Fibroblast of skin of right biceps (primary cell): ENCODE measurements at places on chromosomes 16 and 17.

- no peak for DNase-seq
Measured at GRCh38 chr16:11585460-11586377, 1.0 kb downstream of the LITAF start.

DNA sequence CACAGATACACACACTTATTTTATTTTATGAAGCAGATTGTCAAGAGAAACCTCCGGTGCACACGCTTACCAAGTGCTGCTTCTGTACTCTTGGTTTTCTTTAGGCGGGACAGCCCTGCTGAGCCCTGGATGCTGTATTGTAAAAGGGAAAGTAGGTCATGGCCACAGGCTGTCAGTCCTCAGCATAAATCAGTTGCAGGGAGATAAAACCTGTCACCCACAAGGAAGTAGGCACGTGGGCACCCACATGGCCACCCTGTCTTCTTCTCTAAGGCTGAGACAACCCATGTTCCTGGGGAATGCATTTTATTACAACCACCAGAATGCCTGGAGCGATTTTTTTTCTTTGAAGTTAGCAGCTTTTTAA is 59.3 kb downstream of the ASIC2 start:
- peak; percentile 2 for DNase-seq

- no peak for DNase-seq
Measured at GRCh38 chr16:88872650-88873331, 6.3 kb upstream of the PABPN1L start.

DNA sequence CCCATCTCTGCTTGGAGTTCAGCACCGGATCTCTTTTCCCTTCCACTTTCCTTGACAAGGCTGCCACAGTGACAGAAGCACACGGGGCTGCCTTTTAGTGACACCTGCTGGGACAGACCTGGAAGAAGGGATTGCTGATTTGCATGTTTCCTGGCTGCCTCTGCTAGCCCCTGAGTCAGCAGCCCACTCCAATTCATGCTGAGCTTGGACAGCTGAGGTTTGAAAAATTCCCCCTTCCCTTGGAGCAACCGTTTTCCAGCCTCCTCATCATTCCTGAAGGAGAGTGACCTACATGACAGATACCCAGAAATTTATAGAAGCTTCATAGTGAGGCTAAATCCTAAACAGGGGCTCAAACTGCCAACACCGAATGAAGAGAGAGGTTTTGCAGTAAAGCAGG is 18.8 kb upstream of the RBL2 start:
- no peak for DNase-seq

GRCh38 chr17:2282297-2282873 is 21.2 kb downstream of the SMG6 start:
- peak; percentile 83 for DNase-seq

DNA sequence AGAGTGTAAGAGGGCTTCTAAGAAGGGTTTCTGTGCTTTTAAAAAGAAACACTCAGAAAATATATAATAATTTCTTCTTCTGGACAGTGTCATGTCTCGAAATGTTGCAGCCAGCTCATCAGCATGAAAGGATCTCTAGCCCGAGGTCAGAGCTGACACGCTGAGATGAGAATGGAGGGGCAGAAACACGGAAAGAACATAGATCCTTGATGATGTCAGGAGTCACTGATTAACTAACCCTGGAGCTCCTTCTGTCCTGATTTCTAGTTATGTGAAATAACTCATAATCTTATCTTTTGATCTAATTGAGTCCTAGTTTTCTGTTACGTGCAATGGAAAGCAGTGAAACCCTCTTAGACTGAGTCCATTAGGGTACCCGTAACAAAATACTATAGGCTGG is 10.3 kb upstream of the TOX3 start:
- no peak for DNase-seq

- no peak for DNase-seq
Measured at GRCh38 chr17:49890077-49890821, 42.4 kb upstream of the TAC4 start.

GRCh38 chr16:28891964-28892890 is 13.9 kb downstream of the ATP2A1 start:
- no peak for DNase-seq

DNA sequence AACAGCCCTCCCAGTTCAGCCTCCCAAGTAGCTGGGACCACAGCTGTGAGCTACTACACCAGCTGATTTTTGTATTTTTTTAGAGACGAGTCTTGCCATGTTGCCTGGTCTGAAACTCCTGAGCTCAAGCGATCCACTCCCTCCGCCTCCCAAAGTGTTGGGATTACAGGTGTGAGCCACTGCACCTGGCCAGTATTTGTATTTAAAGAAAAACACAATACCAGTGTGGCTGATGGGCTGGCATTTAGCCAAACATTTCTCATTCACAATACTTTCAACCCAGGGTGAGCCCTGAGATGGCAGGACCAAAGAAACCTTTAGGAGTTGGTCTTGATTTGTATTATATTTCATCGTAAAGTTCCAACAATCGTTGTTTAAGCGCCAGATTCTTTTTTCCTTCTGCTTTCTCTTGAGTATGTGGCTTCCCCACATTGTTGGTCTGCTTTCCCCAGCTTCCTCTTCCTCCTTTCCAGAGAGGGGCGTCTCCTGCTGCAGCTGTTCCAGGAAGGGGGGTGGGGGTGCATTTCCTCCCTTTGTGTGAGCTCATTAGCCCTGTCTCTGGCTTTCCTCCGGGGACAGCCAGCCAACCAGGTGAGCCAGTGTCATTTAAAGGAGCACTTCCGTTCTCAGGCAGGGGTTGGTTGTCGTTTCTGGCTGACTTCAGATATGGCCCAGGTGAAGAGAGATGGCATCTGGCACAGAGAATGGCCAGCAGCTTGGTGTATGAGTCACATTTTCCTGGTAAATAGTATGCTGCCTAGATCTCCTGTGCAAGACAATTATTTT is 79.9 kb downstream of the GPRC5B start:
- DNase-seq = no peak

- DNase-seq = no peak
Measured at GRCh38 chr16:56874800-56875199, 9.8 kb downstream of the SLC12A3 start.

GRCh38 chr17:13154398-13154797 is 136.6 kb upstream of the ELAC2 start:
- DNase-seq = peak; percentile 74

GRCh38 chr17:77326076-77326591 is 185.4 kb downstream of the SEC14L1 start:
- DNase-seq = no peak

DNA sequence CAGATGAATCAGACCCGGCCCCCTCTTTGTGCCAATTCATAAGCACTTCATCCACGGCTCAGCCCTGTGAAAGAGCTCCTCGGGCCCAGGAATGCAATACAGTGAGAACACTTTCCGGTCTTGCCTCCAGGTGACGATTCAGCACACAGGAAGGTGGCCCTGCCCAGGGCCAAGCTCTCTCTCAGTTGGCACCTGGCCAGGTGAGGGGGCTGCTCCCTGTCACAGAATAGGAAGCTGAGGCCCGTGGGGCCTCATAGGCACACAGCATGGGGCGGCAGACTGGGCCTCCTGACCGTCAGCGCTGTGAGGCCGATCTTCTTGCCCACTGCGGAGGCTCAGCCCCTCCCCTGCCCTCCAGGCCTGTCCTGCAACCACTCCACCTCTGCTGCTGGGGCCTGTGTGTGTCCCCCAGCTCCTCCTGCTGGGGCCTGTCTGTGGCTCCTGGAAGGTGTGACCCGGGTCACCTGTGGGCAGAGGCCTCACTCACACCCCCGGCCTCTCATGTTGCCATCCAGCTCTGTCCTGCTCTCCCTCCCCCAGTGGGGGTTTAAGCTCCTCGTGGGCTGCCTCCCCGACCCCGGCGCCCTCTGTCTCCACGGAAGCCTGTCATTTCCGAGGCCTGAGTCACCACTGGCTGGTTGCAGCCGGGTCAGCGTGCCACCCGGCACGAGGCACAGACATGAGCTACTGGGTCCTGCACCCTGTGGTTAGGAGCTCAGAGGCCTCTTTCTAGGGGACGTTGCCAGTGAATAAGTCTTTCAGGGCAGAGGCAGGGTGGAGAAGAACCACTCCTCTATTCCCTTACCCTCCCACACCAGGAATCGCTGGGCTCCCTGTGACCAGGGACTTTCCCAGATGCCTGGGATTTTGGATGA is 114.4 kb downstream of the SEC14L1 start:
- peak; percentile 73 for DNase-seq

DNA sequence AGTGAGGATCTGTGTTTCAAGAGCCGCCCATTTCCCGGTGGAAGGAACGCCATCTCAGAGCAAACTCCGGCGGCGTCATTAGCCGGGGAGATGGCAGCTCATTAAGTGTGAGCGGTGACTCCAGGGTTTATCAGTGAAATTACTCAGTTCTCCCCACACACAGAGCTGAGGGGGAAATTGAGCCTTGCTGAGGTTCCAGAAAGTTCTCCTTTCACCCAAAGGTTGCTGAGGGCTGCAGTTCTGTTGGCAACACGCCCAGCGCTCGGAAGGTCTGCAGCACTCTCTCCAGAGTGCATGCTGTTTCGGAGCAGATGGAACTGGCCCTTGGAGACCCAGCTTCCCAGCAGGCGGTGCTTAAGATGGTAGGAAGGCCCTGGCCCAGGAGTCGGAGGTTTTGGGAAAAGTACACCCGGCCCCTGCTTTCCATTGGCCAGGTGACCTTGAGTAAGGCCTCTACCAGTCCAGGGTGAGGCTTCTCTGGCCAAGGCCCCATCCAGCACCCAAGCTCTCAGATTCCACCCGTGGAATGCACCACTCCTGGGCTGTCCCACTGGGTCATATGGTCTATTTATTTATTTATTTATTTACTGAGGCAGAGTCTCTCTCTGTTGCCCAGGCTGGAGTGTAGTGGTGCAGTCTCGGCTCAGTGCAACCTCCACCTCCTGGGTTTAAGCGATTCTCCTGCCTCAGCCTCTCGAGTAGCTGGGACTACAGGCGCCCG is 167.7 kb upstream of the CIBAR2 start:
- no peak for DNase-seq

DNA sequence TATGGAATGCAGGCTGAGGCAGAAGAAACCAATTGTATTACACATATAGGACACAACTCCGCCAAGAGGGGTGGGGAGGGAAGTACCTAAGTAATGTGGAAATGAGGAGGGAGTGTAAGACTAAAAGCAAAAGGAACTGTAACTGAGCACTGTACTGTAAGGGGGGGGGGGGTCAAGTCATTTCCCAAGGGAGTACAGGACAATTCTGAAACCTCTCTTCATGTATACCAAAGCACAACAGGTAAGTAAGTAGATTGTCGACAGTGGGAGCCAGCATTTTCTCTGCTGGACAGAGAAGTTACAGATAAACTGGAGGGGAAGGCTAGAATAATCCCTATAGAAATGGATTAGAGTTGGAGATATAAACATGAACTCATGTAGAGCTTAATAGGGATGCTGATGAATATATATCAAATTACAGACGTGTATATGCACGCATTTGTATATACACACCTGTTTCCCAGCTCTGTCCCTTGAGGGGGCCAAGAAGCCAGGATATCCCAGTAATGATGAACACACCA is 6.4 kb downstream of the USP22 start:
- DNase-seq = peak; percentile 58

- DNase-seq = no peak
Measured at GRCh38 chr17:58403311-58403710, 14.0 kb downstream of the RNF43 start.

- no peak for DNase-seq
Measured at GRCh38 chr16:54843424-54843750, 87.3 kb upstream of the IRX5 start.

DNA sequence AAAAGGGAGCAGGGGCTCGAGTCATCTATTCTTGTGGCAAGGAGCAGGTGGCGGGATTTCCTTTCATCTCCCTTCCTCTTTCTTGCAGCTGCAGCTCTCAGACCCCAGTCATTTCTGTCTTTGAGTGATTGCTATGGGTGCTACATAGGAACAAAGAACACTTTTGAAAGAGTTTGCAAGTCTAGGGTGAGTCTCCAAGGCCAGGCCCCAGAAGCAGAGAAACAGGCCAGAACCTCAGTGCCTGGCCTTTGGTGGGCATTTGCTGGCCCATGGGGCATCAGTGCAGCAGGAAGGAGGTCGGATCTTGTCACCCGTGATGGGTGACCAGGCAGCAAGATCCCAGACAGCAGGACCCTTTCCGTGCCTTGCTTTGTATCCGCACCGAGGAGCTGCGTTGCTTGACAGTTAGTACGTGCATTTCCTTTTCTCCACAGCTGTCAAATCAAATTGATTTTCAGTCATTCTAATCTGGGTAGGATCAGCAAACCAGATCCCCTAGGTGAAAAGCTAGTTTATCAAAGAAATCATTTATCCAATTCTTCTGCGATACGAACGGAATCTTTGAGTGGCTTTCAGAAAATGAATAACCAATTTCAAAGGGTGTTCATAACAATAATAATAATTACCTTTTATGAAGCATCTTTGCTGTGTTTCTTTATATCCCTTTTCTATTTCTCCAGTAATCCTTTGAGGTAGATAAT is 244.6 kb upstream of the MAF start:
- no peak for DNase-seq

GRCh38 chr17:13212860-13213259 is 195.0 kb upstream of the ELAC2 start:
- DNase-seq = no peak

GRCh38 chr17:11644265-11645212 is 46.3 kb downstream of the DNAH9 start:
- DNase-seq = peak; percentile 65

DNA sequence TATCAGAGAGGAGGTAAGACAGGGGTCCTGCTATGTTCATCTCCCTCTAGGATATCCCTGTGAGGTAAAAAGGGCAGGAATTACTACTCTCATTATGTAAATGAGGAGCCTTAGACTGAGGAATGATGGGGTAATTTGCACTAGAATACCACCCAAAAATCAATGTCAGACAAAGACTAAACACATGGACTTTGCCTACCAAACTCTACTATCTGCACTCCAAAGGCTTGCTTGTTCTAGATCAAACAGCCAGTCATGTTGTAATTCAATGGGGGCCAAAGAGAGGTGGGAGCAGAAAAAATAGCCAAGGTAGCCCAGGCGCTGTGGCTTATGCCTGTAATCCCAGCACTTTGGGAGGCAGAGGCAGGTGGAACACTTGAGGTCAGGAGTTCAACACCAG is 120.7 kb downstream of the LYRM1 start:
- DNase-seq = no peak

- DNase-seq = no peak
Measured at GRCh38 chr17:68145088-68145487, 102.8 kb upstream of the AMZ2 start.

DNA sequence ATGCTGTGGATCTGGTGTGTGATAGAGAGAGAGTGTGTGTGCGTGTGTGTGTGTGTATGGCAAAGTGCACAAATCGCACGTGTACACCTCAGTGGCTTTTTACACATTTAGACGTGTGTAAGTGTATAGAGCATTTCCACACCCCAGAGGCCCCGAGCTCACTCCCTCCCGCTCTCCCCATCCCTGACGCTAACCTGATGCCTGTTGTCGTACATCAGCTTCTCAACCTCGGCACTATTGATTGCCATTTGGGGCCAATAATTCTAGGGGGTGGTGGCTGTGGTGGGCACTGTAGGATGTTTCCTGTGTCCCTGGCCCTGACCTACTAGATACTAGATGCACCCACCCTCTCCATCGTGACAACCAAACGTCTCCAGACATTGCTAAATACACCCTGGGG is 30.4 kb upstream of the CRISPLD2 start:
- no peak for DNase-seq
